ENCODE measurements at places on chromosomes 13 and 19.

GRCh38 chr13:43111559-43112400 lies 88.4 kb downstream of the DNAJC15 start:
- DNase-seq = no peak

DNA sequence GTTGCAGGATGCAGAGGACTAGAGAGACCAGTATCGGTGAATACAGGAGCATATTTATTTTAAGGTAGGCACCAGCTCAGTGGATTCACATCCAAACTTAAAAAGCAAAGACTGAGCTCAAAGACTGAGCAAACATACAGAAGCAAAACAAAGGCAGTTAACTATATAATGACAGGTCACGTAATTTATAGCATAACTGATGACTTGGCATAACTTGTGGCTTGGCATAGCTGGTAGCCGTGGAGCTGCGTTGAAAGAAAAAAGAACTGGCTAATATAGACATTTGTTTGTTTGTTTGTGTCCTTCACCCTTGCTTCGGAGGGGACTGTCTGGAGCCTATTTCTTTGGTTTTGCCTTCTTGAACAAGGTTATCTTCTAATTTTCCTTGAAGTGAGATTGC lies 33.7 kb downstream of the ZNF493 start:
- DNase-seq = no peak

GRCh38 chr13:41565846-41566245 lies 108.5 kb downstream of the RGCC start:
- no peak for DNase-seq

DNA sequence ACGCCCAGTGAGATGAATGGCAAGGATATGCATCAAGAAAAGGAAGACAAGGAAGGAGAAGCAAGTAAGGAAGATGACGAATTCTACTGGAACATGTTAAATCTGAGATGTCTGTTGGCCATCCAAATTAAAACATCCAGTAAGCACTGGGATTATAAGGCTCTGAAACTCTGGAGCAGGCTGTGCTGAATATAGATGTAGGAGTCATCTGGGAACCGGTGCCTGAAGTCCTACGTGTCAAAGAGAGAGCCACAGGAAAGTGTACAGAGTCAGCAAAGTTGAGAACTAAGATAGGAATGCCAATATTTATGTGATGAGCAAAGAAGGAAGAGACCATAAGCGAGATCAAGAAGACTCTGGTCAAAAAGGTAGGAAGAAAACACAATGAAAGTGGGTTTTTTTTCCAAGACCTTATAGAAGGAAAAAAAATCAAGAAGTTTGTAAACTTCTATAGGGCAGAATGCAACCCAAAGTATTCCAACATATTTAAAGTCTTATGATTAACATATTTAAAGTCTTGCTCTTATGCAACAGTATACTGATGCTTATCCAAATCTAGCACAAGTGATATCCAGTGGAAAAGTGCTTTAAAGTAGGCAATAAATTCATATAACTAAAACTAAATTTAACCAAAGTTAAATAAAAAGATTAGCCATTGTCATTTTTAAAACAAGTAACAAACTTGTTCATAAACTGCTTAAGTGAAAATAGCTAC lies 51.2 kb upstream of the EEF1AKMT1 start:
- no peak for DNase-seq

DNA sequence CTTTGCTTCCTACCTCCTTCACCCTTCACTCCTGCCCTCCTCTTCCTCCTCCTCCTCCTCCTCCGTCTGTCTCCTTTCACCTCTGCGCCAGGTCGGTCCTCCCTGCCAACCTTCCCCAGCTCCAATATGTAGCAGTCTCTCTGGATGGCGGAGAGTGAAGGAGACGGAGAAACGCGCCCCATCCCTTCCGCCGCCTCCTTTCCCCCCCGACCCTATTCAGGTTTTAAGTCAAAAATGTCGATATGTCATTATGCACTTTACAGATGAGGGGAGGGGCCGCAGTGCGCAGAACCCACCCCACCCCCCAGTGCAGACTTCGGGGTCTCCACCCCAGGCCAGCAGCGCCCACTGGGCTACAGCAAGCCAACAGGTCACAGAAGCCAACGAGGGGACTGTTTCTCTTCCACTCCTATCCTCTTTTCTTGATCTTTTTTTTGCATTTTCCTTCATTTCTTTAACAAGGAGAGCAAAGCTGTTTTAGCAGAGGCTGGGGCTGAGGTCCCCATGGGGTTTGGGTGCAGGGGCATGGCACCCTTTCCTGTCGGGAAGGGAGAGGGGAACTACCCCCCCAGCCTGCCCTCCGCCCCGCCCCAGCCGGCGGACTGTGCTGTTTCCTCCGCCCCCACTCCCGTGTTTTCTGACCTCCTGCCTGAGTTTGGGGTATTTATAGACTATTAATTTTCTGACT lies 9.2 kb downstream of the MIDN start:
- DNase-seq = no peak

- DNase-seq = no peak
Measured at GRCh38 chr13:101417501-101417900, 1.2 kb upstream of the NALCN start.

DNA sequence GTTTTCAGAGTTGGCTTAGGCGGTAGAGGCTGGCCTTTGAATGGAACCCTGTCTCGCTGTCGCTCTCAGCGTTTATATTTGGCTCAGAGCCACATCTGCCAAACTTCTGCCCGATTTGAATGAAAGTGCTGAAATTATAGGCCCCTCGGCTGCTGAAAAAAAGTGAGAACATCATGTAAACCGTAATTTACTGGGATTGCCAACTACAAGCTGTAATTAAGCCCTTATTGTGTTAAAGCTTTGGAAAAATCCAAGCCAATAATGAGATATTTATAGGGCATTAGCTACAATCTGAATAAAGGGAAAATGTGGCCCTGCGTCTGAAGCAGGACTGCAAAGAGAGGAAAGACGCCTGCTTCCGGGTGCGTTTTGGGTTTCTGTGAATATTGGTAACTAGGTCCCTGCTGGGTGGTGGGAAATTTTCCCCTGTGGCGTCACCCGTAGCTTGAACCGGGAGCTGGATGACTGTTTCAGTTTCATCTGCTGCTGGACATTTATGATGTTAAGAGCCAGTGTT lies 9.9 kb downstream of the DNM2 start:
- no peak for DNase-seq

- DNase-seq = no peak
Measured at GRCh38 chr19:18587561-18587960, 1.0 kb upstream of the REX1BD start.

GRCh38 chr13:106105153-106105552 lies 430.3 kb downstream of the EFNB2 start:
- DNase-seq = no peak

- no peak for DNase-seq
Measured at GRCh38 chr19:29309637-29310036, 96.7 kb upstream of the UQCRFS1 start.

DNA sequence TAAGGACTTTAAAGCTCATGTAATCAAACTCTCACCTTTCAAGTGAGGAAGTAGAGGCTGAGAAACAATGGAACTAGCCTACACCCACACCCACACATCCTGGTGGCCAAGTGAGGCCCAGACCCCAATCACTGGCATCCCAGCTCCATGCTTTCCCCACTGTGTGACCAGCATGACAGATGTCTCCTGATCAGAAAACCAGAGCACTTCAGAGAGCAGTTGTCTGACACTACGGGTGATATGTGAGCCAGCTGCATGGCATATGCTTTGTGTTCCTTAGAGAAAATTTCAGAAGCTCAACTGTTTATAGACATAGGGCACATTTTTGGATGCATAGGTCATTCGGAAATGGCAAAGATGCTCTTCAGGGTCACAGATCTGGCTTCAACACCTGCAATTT lies 315.2 kb downstream of the NDFIP2 start:
- DNase-seq = no peak

- no peak for DNase-seq
Measured at GRCh38 chr19:45739498-45740439, 6.5 kb downstream of the MEIOSIN start.

GRCh38 chr13:46961719-46962118 lies 64.9 kb upstream of the HTR2A start:
- no peak for DNase-seq

DNA sequence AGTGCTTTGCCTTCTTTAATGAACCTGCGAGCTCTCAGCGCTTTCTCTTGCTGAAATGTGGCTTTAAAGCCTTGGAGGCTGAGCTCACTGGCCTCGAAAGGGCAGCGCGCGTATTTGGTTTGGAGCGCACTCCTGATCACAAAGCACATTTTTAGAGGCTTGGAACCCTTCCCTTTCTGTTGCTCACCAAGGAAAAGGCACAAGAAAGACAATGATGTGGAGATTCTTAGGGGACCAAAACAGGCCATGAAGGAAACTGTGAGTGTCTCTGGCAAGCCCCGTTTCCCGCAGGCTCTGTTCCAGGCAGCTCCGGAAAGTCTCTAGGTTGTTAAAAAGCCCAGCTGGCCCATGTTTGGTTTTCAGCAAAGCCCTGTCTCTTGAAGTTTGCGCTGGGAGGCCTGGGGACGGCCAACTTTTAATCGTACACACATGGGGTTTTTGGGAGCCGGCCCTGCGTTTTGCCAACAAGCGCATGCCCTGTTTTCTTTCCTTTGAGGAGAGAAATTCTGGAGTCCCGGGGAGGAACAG lies 9.4 kb upstream of the SPC24 start:
- no peak for DNase-seq

DNA sequence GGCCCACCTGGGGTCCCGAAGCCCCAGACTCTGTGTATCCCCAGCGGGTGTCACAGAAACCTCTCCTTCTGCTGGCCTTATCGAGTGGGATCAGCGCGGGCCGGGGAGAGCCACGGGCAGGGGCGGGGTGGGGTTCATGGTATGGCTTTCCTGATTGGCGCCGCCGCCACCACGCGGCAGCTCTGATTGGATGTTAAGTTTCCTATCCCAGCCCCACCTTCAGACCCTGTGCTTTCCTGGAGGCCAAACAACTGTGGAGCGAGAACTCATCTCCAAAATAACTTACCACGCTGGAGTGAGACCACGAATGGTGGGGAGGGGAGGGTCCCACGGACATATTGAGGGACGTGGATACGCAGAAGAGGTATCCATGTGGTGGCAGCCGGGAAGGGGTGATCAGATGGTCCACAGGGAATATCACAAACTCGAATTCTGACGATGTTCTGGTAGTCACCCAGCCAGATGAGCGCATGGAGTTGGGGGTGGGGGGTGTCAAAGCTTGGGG lies 1.0 kb upstream of the ICAM5 start:
- DNase-seq = no peak

- DNase-seq = peak; percentile 33
Measured at GRCh38 chr19:3687774-3688706, 12.2 kb downstream of the PIP5K1C start.

GRCh38 chr19:54316746-54317107 lies 3.8 kb upstream of the LILRA5 start:
- DNase-seq = no peak

DNA sequence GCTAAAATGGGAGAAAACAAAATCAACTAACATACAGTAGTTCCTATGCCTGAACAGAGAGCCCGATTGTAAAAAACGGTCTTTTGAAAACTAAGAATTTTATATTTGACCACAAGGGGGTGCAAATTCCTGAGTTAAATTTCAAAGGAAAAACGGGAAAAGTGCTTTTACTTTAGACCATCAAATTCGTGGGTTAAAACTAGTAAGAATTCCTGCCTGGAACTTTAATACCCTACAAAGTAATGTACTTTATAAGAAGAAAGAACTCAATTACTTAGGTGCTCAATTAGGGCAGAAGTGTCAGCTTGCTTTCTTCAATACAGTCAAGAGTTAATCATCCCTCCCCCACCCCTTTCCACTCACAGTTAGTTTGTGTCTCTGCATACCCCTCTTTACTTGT lies 69.8 kb downstream of the KCNRG start:
- peak; percentile 57 for DNase-seq

DNA sequence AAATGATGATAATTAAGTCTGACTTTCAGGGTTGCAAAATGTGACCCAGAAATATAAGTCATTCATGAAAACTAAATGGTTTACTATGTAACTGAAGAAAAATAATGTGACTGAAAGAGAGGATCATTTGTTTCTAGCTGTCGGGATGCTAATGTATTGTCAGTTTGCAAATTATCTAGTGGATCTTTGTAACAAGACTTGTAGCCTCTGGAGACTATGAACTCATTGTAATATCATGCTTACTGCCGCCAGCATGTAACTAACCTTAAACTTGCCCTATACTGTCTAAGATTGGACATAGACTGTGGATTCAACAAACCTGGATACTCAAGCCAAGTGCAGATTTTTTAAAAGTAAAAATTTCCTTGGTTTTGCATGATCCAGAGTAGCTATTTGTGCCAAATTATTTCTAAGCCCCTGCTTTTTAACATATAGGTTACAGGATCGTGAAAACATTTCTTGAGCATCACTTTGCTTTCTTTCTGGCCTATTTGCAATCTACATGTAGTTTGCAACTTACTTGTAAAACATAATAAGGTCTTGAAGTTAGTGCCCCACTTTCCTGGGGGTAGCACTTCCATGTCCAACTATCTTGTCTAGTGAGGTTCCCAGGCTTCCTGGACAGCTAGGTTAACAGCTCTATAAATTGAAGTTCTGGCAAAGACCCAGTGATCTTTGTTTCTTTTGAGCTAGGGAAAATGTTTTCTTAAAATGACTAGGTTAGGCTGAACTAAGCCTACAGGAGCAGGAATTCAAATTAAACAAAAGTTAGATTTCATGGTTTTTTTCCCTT lies 3.3 kb upstream of the POSTN start:
- no peak for DNase-seq

DNA sequence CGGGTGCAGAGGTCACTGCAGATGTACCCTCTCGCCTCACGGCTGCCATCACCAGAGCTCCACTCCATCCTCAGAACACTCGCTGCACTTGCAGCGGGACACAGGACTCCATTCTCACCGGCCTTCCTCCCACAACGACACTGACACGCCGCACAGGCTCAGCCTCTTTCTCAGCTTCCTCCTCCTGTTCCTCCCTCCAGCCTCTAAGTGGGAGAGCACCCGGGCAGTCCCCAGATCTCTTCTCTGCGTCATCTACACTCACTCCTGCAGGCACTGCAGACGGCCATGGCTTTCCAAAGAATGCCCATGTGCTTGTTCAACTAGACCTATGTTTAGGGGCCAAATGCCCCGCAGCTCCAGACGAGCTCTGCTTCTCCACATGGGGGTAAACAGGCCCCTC lies 14.3 kb upstream of the FKRP start:
- DNase-seq = no peak

DNA sequence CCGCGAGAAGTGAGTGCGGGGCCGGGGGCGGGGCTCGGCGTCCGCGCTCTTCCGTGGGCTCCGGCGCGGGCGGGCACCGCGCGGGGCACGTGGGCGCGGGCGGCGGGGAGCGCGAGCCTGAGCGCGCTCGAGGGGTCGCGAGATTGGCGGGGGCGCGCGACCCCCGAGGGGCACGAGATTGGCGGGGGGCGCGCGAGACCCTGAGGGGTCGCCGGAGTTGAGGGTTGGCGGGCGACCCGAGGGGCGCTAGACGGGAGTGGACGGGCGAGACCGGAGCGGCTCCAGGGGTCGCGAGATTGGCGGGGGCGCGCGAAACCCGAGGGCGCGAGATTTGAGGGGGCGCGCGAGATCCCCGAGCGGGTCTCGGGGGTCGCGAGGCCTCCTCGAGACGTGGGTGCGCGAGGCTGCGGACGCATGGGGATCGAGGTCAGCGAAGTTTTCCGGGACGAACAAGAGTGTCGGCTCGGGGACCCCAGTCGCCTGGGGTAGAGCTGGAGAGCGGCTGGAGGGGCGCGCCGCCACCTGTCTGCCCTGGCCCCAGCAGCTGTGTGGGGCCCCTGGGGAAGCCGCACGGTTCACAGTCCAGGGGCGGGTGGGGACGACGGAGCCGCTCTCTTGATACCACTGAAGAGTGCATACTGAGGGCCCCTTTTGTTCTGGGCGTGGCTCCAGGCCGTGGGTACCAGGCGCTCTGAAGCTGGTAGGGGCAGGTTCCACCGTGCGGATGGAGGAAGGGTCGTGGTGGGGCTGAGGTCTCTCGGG lies 682 bp downstream of the SSBP4 start:
- DNase-seq = peak; percentile 54

Data from CD4-positive, alpha-beta T cell treated with Interleukin-4 for 4 hours (primary cell).